ENCODE measurements at places on chromosomes 3 and 15.

DNA sequence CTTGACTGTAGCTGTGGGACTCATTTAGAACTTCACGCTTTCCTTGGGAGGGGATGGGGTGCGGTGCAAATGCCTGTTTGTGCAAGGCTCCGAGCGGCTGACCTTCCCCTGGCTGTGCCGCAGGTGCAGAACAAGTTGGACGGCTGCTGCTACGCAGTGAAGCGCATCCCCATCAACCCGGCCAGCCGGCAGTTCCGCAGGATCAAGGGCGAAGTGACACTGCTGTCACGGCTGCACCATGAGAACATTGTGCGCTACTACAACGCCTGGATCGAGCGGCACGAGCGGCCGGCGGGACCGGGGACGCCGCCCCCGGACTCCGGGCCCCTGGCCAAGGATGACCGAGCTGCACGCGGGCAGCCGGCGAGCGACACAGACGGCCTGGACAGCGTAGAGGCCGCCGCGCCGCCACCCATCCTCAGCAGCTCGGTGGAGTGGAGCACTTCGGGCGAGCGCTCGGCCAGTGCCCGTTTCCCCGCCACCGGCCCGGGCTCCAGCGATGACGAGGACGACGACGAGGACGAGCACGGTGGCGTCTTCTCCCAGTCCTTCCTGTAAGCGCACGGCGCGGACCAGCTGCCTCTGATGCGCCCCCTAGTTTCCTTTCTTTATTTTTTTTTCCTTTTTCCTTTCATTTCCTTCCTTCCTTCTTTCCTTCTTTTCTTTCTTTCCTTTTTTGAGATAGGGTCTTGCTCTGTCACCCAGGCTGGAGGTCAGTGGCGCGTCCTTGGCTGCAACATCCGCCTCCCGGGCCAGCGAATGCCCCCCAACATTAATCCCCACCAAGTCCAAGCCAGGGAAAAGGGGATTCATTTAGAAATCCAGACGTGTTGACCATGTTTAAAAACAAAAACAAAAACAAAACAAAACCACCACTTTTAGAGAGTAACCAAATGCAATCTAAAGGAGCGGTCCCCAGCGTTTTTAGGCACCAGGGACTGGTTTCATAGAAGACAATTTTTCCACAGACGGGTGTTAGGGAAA is 42.7 kb downstream of the EIF2AK4 start:
- DNase-seq: peak; percentile 76

DNA sequence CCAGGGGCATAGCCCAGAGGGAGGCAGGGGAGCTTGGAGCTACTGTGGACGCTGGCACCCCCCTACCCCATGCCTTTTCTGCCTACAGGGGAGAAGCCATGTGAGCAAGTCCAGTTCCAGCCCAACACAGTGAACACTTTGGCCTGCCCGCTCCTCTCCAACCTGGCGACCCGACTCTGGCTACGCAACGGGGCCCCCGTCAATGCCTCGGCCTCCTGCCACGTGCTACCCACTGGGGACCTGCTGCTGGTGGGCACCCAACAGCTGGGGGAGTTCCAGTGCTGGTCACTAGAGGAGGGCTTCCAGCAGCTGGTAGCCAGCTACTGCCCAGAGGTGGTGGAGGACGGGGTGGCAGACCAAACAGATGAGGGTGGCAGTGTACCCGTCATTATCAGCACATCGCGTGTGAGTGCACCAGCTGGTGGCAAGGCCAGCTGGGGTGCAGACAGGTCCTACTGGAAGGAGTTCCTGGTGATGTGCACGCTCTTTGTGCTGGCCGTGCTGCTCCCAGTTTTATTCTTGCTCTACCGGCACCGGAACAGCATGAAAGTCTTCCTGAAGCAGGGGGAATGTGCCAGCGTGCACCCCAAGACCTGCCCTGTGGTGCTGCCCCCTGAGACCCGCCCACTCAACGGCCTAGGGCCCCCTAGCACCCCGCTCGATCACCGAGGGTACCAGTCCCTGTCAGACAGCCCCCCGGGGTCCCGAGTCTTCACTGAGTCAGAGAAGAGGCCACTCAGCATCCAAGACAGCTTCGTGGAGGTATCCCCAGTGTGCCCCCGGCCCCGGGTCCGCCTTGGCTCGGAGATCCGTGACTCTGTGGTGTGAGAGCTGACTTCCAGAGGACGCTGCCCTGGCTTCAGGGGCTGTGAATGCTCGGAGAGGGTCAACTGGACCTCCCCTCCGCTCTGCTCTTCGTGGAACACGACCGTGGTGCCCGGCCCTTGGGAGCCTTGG is 5.6 kb downstream of the CIB1 start:
- DNase-seq: peak; percentile 81

DNA sequence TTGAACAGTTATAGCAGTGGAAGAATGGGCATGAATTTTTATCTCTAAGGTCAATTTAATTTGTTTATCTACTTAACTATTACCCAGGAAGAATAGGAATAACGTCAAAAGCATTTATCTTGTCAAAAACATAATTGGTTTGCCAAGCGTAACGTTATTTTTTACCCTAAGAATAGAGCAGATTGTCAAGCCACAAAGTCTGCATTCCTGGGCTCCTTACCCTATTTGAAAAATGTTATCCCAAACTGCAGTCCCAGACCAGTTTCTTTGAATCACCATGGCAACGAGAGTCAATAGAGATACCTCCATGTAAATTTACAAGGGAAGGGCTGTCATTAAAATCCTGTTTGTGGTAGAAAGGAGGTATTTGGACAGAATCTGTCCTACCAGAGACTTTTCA is 61.1 kb downstream of the CPNE4 start:
- DNase-seq: no peak

DNA sequence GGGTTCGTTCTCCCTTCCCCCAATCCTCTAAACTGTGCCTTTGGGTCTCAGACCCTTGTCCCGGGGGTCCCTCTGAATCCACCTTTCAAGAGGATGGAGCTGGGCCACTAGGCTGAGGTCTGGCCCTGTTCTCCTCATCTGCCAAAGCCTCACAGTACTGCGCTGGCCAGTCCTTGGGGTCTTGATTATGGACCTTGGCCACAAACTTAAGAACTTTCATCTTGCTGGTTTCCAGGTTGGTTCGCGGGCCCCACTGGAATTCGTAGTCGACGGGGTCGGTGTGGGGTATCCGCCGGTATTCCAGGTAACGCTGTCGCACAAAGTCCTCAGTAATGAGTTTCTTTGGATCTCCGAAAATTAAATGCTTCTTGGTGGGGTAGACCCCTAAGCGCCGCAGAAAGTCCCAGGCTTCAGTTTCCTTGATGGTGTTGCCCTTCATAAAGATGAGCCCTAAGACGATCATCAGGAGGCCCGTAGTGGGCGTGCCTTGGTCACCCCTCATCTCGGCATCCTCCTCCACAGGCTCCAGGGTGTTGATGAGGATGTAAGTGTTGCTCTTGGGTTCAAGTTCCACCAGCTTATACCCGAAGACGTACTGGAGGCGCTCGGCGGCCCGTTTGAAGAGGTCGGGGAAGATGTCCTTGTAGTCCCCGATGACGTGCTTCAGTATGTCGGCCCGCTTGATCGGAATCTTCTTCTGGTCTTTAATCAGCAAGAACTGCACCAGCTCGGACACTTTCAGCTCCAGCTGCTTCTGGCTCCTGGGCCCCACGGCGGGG is 727 bp downstream of the NSMCE3 start:
- peak; percentile 78 for DNase-seq

DNA sequence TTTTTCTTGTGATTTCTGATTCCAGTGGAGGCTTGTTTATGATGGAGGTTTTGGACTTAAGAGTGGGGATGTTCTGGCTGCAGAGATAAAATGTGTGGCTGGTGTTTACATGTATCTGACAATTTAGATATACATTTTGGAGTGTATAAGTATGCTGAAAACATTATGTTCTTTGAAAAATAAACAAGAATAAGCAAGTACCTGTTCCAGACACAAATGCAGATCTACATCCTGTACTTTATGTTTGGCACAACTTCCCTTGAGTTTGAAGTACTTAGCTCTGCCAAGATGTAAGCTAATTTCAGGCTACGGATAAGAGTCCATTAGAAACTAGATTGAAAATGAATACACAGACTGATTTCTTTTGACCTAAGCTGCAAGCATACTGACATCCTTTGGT is 277.2 kb downstream of the CHST2 start:
- DNase-seq: no peak

DNA sequence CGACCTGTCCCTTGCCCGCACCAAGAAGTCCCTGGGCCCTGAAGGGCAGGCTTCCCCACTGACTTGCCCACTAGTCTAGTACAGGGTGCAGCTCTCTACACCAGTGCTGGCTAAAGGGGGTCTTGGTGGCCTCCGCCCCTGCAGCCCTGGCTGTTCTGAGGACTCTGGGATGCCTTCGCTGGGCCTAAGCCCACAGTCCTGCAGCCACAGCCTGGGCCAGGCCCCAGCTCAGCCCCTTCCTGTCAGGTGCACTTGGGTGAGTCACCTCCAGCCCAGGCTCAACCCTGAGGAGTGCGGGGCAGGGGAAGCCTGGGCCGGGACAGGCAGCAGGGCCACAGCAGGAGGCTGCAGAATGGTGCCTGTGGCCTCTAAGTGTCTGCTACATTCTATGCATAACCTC is 971 bp downstream of the C3orf22 start:
- peak; percentile 56 for DNase-seq

DNA sequence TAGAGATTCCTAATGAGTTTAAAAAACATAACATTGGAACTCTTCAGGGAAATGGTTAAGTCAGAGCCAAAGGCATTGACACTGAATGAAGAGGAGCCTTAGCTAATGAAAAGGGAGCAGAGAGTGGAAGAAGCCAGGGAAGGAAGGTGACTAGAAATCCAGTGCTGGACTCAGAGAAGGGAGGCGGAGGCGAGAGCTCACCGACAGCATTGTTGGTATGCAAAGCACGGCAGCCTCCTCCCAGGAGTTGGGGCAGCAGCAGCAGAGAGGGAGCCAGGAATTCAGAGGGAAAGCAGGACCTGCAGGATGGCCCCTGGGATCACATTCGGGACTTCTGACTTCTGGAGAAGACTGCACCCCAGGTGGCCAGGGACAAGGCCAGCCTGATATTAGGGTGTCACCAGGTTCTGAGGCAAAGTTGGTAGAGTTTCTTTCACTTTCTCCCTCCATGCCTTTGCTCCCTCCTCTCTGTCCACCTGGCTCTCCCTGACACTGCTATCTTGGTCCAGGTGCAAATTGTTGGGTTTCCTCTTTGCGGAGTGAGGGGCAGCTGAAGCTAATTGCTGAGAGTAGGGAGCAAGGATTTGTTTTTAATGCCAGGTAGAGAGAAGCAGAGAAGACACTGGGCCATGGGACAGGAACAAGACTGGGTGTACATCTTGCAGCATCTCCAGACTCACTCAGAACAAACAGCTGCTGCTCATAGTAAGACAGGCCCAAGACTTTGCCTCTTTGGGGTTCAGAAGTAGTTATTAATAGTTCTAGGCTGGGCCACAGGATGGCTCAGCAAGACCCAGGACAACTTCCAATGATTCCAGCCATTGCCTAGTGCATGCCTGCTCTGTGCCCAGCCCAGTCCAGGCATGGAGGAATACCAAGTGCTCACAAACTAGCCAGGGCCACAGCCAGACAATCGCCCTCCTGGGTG is 157.9 kb downstream of the TLE3 start:
- no peak for DNase-seq

DNA sequence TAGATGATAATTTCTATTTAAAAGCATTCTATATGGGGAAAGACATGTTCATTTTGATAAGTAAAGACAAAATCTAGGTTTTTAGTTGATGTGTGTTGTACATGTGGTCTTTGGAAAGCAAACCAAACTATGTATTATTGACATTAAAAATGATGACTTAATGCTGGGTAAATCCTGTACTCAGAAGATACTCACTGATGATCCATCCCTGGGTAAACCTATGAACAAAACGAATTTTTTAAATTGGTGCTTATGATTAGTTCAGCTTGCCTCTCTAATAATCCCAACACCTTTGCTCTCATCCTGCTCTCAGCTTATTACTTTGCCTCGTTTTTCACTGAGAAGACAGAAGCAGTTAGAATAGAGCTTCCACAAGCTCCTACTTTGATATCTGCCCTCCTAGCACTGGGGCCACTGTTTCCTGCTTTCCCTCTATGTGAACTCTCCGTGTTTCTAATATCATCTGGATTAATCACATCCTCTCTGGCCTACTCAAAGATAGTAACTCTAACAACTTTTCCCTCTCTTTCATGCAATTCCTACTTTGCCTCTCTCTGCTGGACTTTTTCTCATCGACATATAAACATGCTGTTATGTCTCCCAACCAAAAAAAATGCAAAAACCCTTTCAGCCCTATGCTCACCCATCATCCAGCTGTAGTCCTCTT is 29.3 kb downstream of the RARRES1 start:
- DNase-seq: no peak

DNA sequence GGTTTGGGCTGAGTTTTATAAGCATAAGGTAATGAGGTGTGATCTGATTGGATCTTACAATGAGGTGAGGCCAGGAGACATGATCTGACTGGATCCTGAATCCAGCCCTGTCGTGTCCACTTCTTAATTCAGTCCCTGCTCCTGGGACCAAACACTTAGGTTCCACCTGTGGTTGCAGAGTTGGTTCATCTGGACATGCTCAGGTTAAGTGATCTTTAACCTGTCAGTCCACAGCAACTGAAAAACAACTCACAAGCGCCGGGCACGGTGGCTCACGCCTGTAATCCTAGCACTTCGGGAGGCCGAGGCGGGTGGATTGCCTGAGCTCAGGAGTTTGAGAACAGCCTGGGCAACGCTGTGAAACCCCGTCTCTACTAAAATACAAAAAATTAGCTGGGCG is 679.3 kb upstream of the ALCAM start:
- no peak for DNase-seq
